ENCODE measurements at places on chromosomes 4 and X. TPM values are rescaled to one million over a fixed set of nuclear protein-coding genes. Genes with fewer than 3 reads are reported as not detected.

Gene RS1
- not detected for total RNA-seq

Gene DAPP1
- total RNA-seq: not detected

Gene WWC2
- 19.0 TPM for total RNA-seq

Gene MAD2L1
- total RNA-seq: 36.6 TPM

Gene CD38
- not detected for total RNA-seq

Gene JCHAIN
- 1.9 TPM for total RNA-seq

Gene PWWP3B
- total RNA-seq: 2.9 TPM

Gene CXorf38
- 21.3 TPM for total RNA-seq
